Colonic mucosa (tissue), 4 donors: ENCODE measurements at places on chromosomes 1 and 21. TPM values are rescaled to one million over a fixed set of nuclear protein-coding genes. Genes with fewer than 3 reads are reported as not detected.
A peak's percentile ranks its signal among the peaks of the same experiment; 100 is the strongest.

- DNase-seq, result peak; percentile 75
- H3K27me3 ChIP-seq, result no peaks in the 10 kb centered on the region
- H3K27ac ChIP-seq, result peak overlapping the region; percentile 60
- H3K36me3 ChIP-seq, result no peaks in the 10 kb centered on the region
- H3K4me3 ChIP-seq, result no peak overlapping the region
- H3K4me1 ChIP-seq, result peaks cover 7% of the 10 kb centered on the region
These were observed 7.6 kb upstream of the C1orf74 start for GRCh38 chr1:209791920-209792319.

- peaks cover 11% of the 10 kb centered on the region for H3K4me1 ChIP-seq
- peaks cover 4% of the 10 kb centered on the region for H3K36me3 ChIP-seq
- H3K4me3 ChIP-seq, result no peak overlapping the region
These were observed 99.5 kb upstream of the BMP8A start for GRCh38 chr1:39391691-39392679.

DNA sequence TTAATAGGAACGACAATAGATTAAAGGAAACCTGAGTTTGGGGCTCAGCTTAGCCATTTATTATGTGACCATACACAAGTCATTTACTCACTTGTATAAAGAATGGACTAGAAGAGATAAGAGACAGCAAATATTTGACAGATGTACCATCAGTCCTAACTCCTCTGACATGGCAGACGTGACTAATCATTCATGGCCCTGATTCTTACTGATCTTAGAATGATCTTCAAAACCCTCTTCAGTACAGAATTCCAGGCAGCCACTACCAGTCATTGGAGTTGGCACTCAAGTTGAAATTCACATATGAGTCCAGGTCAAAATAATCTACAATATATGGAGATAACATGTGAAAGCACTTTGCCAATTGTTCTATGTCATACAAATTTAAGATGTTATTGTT lies 21.0 kb upstream of the POU2F1 start:
- no peak for DNase-seq
- no peaks in the 10 kb centered on the region for H3K4me1 ChIP-seq
- H3K4me3 ChIP-seq, result no peak overlapping the region
- H3K36me3 ChIP-seq, result no peaks in the 10 kb centered on the region
- H3K27ac ChIP-seq, result no peak overlapping the region

GRCh38 chr1:65054481-65054880 lies 88.1 kb upstream of the JAK1 start:
- no peaks in the 10 kb centered on the region for H3K36me3 ChIP-seq
- H3K27me3 ChIP-seq, result no peaks in the 10 kb centered on the region
- no peak for DNase-seq
- H3K27ac ChIP-seq, result no peak overlapping the region
- H3K4me1 ChIP-seq, result peaks cover 6% of the 10 kb centered on the region

- no peaks in the 10 kb centered on the region for H3K36me3 ChIP-seq
- H3K4me3 ChIP-seq, result no peak overlapping the region
- no peak overlapping the region for H3K27ac ChIP-seq
- no peaks in the 10 kb centered on the region for H3K4me1 ChIP-seq
- DNase-seq, result no peak
These were observed 47.8 kb downstream of the ADGRL4 start for GRCh38 chr1:78958711-78959110.

- no peak for DNase-seq
- no peak overlapping the region for H3K27ac ChIP-seq
These were observed 46.9 kb upstream of the ADAMTS1 start for GRCh38 chr21:26892151-26892550.

TMEM51 gene
- 28.6 TPM for total RNA-seq

CCDC190 gene
- not detected for total RNA-seq

CD101 gene
- total RNA-seq, result 1.9 TPM

ZNF670 gene
- total RNA-seq, result 1.7 TPM
